ENCODE measurements at places on chromosomes 3 and 15. TPM values are rescaled to one million over a fixed set of nuclear protein-coding genes. Genes with fewer than 3 reads are reported as not detected.
A peak's percentile ranks its signal among the peaks of the same experiment; 100 is the strongest.

- peak; percentile 54 for DNase-seq
Measured at GRCh38 chr3:113947372-113948014, at the start of gene ZDHHC23. Gene ZDHHC23 (plus strand): TSS chr3:113948013. CDS start chr3:113948803, 790 bp downstream.

GRCh38 chr3:24259901-24260512 lies 234.6 kb downstream of the THRB start:
- DNase-seq, result no peak

- DNase-seq, result peak; percentile 54
Measured at GRCh38 chr3:99638167-99638948, at the start of gene COL8A1. Gene COL8A1 (plus strand): TSS chr3:99638594. CDS start chr3:99790683, 152,089 bp downstream.

DNA sequence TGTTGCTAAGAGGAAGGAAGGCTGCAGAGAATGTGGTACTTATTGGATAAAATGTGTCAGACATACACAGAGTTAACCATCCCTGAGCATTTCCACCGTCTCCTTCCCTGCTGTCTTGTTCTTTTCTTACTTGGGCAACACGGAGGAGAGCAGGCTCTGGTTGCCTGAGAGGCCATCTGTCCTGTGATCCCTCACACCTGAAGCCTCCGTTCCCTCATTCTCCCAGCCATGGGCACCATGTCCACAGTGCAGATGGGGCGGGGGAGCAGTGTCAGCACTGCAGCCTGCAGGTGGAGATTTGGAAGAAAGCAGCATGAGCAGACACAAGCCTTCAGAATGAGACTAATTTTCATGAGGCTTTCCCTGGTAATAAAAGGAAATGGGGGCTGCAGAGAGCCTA lies 133.7 kb downstream of the CHCHD6 start:
- no peak for DNase-seq

DNA sequence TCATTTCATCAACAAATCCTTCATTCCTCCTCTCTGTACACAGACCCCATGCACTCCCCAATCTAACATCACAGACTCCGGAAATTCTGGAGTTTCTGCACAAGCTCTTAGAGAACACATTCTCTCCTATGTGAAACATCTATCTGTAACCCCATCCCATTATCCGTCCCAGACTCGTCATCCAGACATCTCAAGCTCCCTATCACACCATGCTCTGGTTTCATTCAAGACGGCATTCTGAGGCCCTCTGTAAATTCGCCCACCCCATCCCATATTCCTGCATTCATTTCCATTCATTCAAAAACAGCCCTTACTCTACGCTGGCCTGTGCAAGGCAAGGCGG lies 575 bp downstream of the LEO1 start:
- DNase-seq, result no peak

DNA sequence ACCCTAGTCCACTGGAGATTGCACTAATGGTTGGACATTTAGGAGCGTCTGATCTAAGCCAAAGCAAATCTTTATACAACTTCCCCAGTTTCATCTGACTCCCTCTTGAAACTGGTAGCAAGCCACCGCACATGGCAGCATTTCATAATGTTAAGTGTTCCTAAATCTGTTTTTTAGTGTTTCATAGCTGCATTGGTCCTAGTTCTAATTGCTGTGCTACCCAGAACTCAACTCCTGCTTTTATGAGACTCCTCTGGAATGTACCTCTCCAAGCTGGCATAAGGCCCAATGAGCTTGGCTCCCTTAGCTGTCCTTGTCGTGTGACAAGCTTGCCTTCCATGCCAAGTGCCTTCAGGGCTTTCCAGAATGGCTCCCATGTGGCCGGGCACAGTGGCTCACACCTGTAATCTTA lies 65.3 kb upstream of the FLNB start:
- DNase-seq, result peak; percentile 87

DNA sequence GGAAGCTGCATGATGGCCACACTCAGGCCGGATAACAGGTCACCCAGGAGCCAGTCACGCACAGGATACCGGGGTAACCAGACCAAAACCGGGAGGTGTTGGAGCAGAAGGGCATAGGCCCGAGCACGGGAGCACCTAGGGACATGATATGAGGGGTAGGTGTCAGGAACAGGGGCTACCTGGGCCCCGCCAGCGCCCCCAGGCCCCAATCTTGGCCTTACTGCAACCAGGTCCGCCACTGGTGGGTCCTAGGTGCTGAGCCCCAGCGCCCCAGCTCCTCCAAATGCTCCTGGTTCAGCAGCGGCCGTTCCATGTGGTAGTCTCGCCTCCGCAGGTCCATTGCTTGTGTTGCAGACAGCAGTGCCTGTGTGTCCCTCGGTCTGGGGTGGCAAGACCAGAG lies 2.0 kb downstream of the SLC26A6 start:
- no peak for DNase-seq

GRCh38 chr3:120062474-120062873 lies 31.8 kb downstream of the GSK3B start:
- DNase-seq, result no peak

DNA sequence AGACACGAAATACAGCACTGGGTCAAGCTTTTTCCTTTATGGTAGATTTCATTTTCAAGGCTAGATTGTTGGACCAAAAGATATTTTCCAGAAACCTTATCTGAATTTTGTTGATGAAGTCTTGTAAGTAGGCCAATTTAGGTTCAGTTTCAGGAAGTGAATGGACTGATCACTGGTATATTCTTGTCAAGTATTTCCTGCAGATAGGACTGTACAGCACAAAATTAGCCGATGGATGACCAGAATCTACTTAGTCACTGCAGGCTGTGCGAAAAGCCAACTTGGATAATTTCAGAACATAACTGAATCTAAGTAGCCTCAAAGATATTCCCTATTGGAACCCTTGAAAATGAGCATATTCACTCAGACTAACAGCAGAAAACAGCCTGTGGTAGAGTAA lies 206.5 kb downstream of the NR1D2 start:
- DNase-seq, result no peak

GRCh38 chr3:11037241-11037873 lies 44.8 kb downstream of the SLC6A1 start:
- no peak for DNase-seq

GRCh38 chr3:105963161-105963560 lies 94.3 kb upstream of the CBLB start:
- DNase-seq, result no peak

DNA sequence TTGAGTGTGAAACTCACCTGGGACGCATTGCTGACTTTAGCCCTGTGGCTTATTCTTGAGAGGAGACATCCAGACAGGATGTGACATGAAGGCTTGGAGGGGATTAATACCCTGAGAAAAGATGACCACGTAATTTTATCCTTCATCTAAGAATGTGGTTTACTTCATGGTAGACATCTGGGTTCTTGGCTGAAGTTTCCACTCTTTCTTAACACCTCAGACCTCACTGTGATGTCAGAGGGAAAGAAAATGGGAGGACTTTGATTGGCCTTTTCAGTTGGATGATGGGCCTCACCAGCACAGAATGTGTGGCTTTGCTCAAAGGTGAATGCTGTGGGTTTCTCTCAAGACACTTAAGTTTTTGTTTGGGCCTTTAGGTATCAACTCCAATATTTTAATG lies 16.5 kb downstream of the GORASP1 start:
- DNase-seq, result no peak

DNA sequence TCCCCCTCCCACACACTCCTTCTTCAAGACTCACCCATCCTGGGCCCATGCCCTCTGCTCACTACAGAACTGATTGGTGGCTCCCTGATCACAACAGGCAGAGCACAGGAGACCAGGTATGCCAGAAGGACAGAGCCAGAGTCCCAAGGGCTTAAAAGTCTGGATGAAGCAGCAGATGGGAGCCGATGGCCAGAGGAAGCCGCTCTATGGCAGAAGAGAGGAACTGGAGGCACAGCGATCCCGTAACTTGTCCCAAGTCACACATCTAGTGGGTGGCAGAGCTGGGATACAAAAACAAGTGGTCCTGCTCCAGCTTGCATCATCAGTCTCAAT lies 20.7 kb downstream of the ITGA11 start:
- DNase-seq, result no peak

DNA sequence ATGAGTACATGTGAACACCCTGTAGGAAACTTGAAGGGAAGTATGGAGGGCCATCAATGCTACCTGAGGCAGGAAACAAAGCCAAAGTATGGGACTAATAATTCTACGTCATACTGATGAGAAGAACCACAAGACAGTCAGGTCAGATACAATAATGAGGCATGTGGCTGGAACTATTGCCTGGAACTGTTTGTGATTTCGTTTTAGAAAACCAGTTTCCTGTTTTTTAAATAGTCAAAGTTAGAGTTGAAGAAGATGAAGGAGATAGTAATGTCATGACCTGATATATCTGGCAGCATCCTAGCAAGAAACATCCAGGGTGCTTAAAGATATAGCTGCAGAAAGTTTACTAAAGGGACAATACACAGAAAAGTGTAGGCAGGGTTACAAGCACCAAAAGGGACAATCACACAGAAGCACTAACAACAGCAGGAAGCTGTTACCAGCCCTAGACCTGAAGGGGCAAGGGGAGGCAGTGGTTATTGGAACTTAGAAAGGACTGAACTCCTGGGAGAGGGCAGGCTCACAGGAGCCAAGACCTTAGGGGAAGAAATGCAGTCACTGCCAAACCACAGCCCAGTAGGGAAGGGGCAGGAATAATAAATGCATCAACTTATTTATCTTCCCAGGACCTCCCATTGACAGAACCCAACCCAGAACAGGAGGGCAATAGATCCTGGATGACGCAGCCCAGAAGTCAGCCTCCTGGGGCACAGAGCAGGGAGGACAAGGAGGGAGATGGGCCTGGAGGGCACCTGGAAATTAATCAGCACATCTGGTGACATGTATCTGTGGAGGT lies 302.1 kb upstream of the STT3B start:
- DNase-seq, result no peak

DNA sequence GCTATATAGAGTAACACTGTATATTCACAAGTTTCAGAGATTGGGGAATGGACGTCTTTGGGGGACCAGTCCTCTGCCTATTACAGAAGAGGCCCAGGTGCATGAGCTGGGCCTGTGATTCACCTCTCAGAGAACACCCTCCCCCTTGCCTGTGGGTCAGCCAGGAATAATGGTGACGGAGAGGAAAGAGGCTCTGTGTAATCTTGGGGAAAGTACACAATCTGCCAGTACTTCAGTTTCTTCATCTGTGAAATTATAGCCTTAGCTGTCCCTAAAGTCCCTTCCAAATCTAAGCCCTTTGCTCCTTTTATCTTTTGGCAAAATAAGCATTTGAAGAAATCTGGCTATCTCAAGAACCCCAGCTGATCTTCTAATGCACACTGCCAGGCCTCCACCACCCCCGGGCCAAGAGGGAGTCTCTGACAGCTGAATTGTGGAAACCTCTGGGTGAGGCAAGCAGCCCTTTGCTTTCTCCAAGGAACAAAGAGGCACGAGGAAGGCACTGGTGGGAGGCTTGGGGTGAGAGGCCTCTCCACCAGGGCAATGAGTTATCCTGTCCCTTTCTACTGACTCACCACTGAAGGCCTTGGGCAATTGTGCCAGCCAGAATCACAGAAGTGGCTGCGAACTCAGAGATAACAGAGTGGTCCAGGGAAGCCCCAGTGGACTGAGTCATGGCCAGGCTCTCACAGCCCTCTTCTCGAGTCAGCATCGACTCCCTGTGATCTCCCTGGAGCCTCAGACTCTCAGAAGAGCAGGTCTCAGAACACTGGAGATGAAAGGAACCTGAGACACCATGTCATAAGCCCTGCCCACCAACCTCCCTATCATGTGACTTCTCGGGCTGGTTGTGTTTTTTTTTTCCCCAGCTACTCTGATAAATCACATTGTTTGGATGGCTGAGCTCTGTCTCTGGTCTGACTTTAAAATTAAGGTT lies 31.8 kb downstream of the CCNL1 start:
- no peak for DNase-seq

MAGI1 gene
- total RNA-seq, result 70.5 TPM

PRR20G gene
- total RNA-seq, result not detected

DNA sequence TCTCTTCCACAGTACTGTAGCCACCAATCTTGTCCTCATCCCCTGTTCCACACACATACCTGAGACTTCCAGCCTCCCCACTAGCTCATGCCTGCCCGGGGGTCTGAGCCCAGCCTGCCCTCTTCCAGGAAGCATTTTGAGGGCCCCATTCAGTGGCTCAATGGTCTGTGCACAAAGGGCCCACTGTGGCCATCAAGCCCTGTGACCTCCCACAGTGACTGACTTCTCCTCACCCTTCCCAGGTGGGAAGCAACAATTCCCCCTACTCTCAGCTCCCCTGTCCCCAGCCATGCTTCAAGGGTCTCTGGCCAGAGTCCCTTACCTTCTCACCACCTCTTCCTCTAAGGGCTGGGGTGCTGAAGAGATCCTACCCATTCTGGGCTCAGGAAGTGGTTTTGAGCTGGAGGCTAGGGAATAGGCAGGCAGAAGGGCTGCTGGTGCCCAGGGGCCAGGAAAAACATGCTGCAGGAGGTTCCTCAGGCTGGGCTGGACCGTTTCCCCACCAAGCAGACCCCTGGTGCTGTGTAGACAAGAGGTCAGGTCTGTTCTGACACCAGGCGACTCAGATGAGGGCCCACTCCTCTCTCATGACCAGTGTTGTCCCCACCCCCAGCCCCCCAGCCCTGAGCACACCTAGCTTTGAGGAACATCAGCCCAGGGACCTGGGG lies 3.0 kb upstream of the KLF15 start:
- no peak for DNase-seq

- no peak for DNase-seq
Measured at GRCh38 chr15:73987681-73988444, 4.2 kb downstream of the STOML1 start.

Measured in breast epithelium (tissue), 4 donors.